Hematopoietic multipotent progenitor cell treated with erythropoietin and hydrocortisone succinate and interleukin-3 and kit ligand, for 4 days (in vitro differentiated cells): ENCODE measurements at places on chromosomes 12 and 14.

- peak; percentile 11 for DNase-seq
These were observed 154.9 kb upstream of the ATP2B1 start for GRCh38 chr12:89863493-89863938.

- DNase-seq, result peak; percentile 69
These were observed 93.4 kb upstream of the SLCO1C1 start for GRCh38 chr12:20601668-20602280.

GRCh38 chr12:106136263-106136662 lies 2.5 kb downstream of the NUAK1 start:
- DNase-seq, result peak; percentile 88

DNA sequence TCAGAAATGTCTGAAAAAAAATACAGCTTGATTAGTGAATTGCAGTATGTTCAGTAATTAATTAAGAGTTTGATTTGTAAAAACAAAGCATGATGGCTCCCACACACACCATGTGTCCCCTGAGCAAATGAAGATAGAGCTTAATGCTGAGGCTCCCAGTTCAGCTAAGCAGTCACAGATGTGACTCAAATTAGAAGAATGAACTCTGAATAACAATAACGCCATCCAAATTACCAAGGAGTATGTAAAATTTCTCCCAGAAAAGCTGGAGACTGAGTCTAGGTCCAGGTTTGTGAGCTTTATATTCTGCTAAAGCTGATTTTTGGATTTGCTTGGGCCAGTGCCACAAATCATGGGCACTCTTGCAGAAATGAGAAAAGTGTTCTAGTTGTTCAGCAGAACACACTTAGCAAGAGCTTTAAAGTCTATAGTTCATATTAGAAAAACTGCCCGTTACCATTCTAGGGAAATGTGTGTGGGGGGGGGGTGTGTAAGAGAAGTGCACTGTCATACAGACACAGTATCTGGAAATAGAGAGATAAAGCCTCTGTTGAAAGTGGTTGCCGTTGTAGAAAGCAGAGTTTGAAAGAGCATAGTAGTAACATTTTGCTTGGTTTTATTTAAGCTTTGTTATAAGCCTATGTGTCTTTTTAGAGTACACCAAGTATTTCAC lies 253.1 kb downstream of the BCAT1 start:
- DNase-seq, result peak; percentile 91

GRCh38 chr14:105090493-105091053 lies 25.3 kb upstream of the GPR132 start:
- DNase-seq, result peak; percentile 93

- DNase-seq, result no peak
These were observed 2.1 kb downstream of the USP30 start for GRCh38 chr12:109054520-109054919.

GRCh38 chr12:5511256-5511643 lies 79.3 kb downstream of the NTF3 start:
- DNase-seq, result no peak

DNA sequence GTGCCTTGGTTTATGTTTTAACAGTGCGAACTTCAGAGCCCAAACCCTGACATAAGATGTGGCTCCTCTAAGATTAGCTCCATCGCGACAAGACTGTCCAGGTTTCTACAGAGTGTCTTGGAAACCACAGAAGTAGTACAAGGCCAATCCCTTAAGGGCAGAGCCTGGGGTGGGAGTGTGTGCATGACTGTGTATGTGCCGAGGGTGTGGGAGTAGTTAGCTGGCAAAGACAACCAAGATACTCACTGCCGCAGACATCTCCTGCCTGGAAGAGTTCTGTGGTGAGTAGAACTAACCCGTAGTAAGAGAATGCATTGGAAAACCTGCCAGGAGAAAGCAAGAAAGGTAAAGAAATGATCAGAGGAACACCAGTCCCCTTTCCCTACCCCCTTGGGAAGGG lies 54.1 kb downstream of the DAO start:
- no peak for DNase-seq

- no peak for DNase-seq
These were observed 1.9 kb upstream of the CLEC2D start for GRCh38 chr12:9667403-9668160.

DNA sequence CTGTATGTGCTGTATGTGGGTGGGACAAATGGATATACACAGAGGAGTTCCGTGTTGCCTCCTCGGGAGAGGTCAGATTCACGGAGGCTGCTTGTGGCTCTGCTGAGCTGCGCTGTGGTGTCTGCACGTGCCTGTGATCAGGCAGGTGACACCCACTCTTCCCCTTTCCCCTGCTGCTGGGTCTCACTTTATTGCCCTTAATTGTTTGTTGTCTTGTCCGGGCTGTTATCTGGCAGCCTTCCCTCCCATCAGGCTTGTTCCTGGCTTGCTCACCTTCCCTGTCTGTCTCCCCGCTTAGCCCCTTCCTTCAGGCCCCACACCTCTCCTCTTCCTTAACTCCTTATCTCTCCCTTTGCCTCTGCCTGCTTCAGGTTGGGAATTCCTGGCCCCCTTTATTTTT lies 13.5 kb downstream of the WNT5B start:
- DNase-seq, result no peak

GRCh38 chr12:115135800-115136211 lies 451.8 kb upstream of the TBX3 start:
- no peak for DNase-seq

DNA sequence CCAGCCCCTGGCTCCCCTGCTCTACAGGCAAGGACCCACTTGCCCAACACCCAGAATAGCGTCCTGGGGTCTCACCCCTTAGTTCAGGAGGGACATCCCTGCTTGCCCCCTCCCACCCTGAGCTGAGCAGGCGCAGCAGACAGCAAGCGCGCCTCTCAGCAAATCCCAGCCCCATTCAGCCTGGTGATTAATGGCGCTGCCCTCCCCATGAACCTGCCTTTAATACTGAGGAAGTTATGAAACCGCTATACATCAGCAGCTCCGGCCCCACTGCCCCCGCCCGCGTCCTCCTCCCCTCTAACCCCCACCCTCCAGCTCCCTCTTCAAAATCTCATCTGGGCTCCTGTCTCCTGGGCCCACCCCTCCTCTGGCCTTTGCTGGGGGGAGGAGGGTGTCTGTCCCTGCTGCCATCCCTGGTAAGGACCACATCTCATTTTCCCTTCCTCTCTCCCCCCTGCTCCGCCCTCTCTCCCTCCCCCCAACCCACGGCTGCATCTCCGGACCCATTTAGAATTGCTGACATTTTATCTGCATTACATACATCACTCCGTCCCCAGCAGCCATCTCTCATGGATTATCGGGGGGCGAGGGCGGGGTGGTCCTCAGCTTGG lies 7.1 kb upstream of the SMUG1 start:
- DNase-seq, result peak; percentile 60

- no peak for DNase-seq
These were observed 47.5 kb downstream of the ACTN1 start for GRCh38 chr14:68931474-68932051.

GRCh38 chr12:124370384-124370783 lies 75.5 kb downstream of the RFLNA start:
- no peak for DNase-seq

- DNase-seq, result no peak
These were observed 25.6 kb downstream of the IRF2BPL start for GRCh38 chr14:77002889-77003288.

GRCh38 chr14:99331811-99332210 lies 59.8 kb upstream of the BCL11B start:
- DNase-seq, result no peak

- DNase-seq, result no peak
These were observed 22.2 kb upstream of the ARID2 start for GRCh38 chr12:45707241-45707857.

DNA sequence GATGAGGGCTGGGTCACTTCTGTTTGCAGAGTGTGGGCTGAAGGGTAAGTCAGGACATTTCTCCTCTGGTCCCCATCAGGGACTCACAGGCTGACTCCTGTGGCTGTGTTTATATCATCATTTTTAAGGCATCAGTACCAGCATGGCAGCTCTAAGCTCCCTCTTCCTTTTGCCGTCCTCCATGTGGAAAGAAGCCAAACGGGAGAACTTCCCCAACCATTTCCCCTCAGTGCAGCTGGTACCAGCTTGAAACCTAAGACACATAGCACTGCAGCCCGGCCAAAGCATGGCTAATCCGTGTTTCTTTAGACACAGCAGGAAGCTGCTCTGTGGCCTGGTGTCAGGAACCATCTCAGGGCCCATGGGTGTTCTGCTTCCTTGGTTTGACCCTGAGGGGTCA lies 31.9 kb upstream of the ATP2A2 start:
- no peak for DNase-seq

DNA sequence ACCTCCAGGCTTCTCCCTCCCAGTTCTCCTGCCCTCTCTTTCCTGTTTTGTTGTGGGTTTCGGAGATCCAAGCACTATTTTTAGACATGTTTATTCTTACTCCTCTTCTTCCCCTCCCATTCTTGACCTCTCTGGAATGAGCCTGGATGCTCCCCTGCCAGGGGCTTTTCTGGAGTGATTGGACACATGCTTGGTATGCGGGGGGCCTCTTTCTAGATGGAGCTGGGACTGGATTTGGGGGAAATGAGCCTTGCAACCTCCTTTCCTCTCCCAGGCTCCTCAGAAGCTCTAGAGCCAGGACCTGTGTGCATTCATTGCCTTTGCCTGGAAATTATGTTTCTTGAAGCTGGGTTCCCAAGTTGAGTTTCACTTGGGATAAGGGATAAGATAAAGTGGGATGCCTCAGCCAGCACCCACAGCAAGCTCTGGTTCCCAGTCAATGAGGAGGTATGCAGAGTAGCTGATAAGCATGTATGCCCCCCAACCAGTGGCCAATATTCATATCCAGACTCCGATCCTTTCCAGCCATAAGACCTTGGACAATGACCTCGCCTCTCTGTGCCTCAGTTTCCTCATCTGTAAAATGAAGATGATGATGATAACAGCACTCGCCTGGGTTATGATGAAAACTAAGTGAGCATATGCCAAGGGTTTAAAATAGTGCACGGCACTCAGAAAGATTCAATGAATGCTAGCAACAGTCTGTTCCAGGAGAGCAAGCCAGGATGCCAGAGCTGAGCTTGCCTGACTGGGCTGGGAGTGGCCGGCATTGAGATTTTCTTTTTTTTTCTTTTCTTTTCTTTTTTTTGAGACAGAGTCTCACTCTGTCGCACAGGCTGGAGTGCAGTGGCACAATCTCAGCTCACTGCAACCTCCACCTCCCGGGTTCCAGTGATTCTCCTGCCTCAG lies 97.8 kb downstream of the SCARB1 start:
- no peak for DNase-seq

GRCh38 chr12:124359671-124360581 lies 65.0 kb downstream of the RFLNA start:
- DNase-seq, result no peak

DNA sequence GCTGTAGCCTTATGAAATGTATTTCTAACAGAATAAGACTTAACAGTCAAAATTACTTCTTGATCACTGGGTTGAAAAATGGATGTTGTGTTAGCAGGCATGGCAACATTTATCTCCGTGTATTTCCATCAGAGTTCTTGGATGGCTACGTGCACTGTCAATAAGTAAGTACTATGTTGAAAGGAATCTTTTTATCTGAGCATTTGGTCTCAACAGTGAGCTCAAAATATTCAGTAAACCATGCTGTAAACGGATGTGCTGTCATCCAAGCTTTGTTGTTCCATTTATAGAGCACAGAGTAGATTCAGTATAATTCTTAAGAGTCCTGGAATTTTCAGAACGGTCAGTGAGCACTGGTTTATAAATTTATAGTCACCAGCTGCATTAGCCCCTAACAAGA lies 15.5 kb downstream of the SCAF11 start:
- no peak for DNase-seq

GRCh38 chr14:94449930-94450329 lies 2.7 kb downstream of the SERPINA11 start:
- no peak for DNase-seq

- DNase-seq, result no peak
These were observed 116.4 kb downstream of the SLC38A1 start for GRCh38 chr12:46152456-46152855.

- no peak for DNase-seq
These were observed 50.1 kb downstream of the LRCOL1 start for GRCh38 chr12:132560364-132560613.

DNA sequence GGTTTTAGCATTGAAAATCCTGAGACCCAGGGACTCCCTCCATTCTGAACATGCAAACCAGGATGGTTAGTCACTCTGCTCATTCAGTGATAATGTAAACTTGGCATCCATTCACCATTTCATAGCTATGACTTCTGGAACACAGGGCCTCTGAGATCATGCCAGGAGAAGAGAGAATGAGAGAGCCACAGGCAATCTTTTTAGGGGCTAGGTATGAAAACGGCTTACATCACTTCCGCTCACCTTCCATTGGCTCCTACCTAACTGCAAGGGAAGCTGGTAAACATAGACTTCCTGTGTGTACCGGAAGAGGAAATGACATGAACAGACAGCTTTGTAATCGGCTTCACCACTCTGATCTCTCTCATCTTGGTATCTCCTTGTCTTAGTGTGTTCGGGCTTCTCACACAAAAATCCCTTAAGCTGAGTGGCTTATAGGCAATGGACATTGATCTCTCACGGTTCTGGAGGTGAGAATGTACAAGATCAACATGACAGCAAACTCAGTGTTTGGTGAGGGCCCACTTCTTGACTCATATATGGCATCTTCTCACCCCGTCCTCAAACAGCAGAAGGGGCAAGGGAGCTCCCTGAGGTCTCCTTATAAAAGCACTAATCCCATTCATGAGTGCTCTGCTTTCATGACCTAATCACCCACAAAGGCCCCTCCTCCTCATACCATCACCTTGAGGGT lies 465.9 kb upstream of the TBX3 start:
- DNase-seq, result no peak

- no peak for DNase-seq
These were observed 49.6 kb upstream of the RASSF3 start for GRCh38 chr12:64560396-64561301.

GRCh38 chr14:104389326-104390220 lies 190.0 kb upstream of the C14orf180 start:
- DNase-seq, result peak; percentile 55

GRCh38 chr12:6639151-6639801 lies 3.5 kb upstream of the LPAR5 start:
- DNase-seq, result peak; percentile 83

DNA sequence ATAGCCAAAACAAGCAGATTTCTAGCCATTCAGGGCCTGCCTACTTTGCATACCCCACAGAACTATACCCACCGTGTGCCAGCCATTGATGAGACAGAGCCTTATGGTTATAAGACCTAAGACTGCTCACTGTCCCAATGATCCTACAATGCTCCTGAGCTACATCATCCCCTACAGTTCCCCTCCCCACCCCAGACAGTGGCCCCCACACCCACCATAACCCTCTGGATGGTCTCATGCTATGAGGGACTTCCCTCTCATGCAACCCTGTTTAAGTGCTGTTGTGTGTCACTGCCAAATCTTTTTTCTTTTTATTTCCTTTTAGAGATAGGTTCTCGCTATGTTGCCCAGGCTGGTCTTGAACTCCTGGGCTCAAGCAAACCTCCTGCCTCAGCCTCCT lies 75.9 kb downstream of the CHST11 start:
- no peak for DNase-seq

- DNase-seq, result no peak
These were observed 702.7 kb downstream of the MED13L start for GRCh38 chr12:115574826-115575225.

- DNase-seq, result peak; percentile 80
These were observed 12.2 kb downstream of the CCDC175 start for GRCh38 chr14:59564366-59564765.
